ENCODE measurements at places on chromosomes 12 and 14. TPM values are rescaled to one million over a fixed set of nuclear protein-coding genes. Genes with fewer than 3 reads are reported as not detected.

GRCh38 chr14:31070431-31070830, 44.3 kb upstream of the STRN3 start:
- peaks cover 6% of the 10 kb centered on the region for H3K36me3 ChIP-seq
- no peak overlapping the region for H3K27ac ChIP-seq
- no peaks in the 10 kb centered on the region for H3K27me3 ChIP-seq
- H3K4me1 ChIP-seq: no peaks in the 10 kb centered on the region

FOXG1 gene
- 0.07 TPM for total RNA-seq

SLC39A2 gene
- total RNA-seq: not detected

- H3K36me3 ChIP-seq: peaks cover 7% of the 10 kb centered on the region
- no peak for DNase-seq
- peak overlapping the region; percentile 90 for H3K4me3 ChIP-seq
- H3K4me1 ChIP-seq: peaks cover 5% of the 10 kb centered on the region
- no peak overlapping the region for H3K27ac ChIP-seq
Observed at GRCh38 chr12:113359133-113359938, 949 bp downstream of the PLBD2 start.

GRCh38 chr12:116773276-116773731, 35.2 kb downstream of the RNFT2 start:
- H3K4me1 ChIP-seq: no peaks in the 10 kb centered on the region
- no peak overlapping the region for H3K27ac ChIP-seq
- no peaks in the 10 kb centered on the region for H3K27me3 ChIP-seq
- H3K36me3 ChIP-seq: no peaks in the 10 kb centered on the region
- no peak overlapping the region for H3K4me3 ChIP-seq

RILPL2 gene
- total RNA-seq: 1.4 TPM

FGF6 gene
- total RNA-seq: not detected

DNA sequence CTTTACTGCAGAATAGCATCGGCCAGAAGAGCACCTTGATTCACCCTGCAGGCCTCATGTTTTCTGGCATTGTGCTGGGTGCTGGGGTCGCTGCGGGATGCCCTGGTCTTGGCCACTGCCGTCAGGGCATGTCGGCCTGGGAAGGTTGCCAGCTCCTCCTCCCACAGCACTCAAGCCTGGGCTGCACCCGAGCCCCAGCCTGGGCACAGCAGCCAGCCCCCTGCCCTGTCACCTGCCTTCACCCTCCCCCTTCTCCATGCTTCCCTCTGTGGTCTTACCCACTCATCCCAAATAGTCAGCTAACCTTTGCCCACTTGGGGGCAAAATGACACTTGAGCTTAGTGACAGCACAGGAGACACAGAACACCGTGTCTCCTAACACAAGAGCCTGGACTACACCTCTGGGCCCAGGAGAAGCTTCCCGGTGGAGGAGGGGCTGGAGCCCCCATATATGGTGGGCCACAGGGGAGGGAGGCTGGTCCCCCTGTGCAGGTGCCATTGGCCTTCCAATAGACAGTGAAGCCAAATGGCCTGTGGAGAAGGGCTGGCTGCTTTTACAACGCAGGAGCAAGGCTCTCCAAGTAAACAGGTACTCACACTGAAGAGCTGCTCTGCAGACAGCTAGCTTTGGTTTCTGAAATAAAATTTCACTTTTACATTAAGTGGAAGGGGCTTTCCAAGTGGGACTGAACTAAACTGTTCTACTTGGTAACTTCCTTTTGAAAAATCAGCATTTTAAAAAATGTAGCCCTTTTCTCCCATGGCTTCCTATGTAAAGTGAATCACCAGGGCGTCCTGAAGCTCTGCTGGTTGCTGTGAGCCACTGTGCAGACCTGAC, 51.2 kb upstream of the AMN start:
- H3K27me3 ChIP-seq: no peaks in the 10 kb centered on the region
- no peak overlapping the region for H3K4me3 ChIP-seq
- no peak for DNase-seq
- no peak overlapping the region for H3K27ac ChIP-seq
- no peaks in the 10 kb centered on the region for H3K4me1 ChIP-seq

DNA sequence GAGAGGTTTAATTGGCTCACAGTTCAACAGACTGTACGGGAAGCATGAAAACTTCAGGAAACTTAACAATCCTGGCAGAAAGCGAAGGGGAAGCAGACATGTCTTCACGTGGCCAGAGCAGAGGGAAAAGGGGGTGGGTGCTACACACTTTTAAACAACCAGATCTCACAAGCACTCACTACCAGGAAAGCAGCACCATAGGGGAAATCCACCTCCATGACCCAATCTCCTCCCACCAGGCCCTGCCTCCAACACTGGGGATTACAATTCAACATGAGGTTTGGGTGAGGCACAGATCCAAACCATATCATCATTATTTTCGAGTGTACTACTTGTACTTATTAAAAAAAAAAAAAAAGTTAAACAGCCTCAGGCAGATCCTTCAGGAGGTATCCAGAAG, 29.9 kb downstream of the RXYLT1 start:
- H3K27me3 ChIP-seq: no peaks in the 10 kb centered on the region
- no peak for DNase-seq
- no peak overlapping the region for H3K4me3 ChIP-seq
- no peak overlapping the region for H3K27ac ChIP-seq
- no peaks in the 10 kb centered on the region for H3K4me1 ChIP-seq

- no peak overlapping the region for H3K27ac ChIP-seq
- H3K4me1 ChIP-seq: no peaks in the 10 kb centered on the region
- H3K36me3 ChIP-seq: peaks cover 20% of the 10 kb centered on the region
- no peak for DNase-seq
- H3K27me3 ChIP-seq: no peaks in the 10 kb centered on the region
Observed at GRCh38 chr14:63515240-63515639, 27.9 kb downstream of the PPP2R5E start.

KERA gene
- not detected for total RNA-seq

DNA sequence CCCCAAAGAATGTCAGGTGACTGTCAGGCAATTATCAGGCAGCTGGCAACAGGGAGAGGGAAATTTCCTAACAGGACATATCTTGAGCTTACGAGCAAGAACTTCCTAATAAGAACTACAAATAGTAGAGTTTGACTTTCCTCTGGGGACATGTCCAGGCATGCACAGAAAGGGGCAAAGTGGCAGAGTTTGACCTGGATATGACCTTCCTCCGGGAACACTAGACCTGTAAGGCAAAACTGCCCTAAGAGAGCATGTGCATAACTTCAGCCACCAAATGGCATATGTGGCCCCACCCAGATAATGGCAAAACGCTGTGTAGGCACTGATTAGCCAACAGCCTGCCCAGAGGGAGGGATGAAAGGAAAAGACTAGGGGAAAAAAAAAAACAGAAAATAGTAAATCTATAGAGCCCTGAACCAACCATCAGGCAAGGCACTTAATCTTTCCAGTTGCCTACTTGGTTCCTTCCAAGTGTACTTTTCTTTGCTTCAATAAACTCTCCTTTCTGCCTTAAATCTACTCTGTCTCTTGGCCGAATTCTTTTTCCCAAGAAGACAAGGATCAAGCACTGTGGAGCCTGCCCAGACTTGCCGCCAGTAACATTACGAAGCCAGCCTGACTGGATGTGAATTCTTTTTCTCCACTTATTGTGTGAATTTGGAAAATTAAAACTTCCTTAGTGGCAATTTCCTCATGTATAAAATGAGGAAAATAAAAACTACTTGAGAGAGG, 164.1 kb downstream of the SPTSSA start:
- H3K36me3 ChIP-seq: peaks cover 12% of the 10 kb centered on the region
- no peak overlapping the region for H3K4me3 ChIP-seq
- no peak for DNase-seq
- no peak overlapping the region for H3K27ac ChIP-seq

DNA sequence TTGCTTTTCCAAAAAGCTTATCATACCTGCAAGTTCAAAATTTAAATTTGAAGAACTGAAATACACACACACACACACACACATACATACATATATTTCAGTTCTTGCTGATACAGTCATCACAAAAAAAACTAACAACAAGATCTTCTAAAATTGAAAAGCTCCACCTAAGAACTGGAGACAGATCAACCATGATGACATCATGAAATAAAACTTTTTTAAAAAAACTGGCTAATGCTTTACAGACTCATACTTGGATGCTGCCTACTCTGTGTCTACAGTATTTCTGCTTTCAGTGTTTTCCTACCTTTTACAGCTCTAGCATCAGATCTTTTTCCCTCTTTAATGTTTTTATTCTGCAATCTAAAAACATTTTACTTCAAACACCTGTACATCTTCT, 261.4 kb downstream of the DIO2 start:
- no peak overlapping the region for H3K27ac ChIP-seq
- H3K4me1 ChIP-seq: no peaks in the 10 kb centered on the region
- no peaks in the 10 kb centered on the region for H3K36me3 ChIP-seq
- H3K4me3 ChIP-seq: no peak overlapping the region
- no peaks in the 10 kb centered on the region for H3K27me3 ChIP-seq
- DNase-seq: no peak

IAPP gene
- total RNA-seq: not detected

GRCh38 chr12:128079446-128079845, 187.5 kb upstream of the TMEM132C start:
- DNase-seq: peak; percentile 7
- peaks cover 7% of the 10 kb centered on the region for H3K36me3 ChIP-seq
- no peak overlapping the region for H3K27ac ChIP-seq
- no peaks in the 10 kb centered on the region for H3K4me1 ChIP-seq
- H3K27me3 ChIP-seq: no peaks in the 10 kb centered on the region
- H3K4me3 ChIP-seq: no peak overlapping the region

DNA sequence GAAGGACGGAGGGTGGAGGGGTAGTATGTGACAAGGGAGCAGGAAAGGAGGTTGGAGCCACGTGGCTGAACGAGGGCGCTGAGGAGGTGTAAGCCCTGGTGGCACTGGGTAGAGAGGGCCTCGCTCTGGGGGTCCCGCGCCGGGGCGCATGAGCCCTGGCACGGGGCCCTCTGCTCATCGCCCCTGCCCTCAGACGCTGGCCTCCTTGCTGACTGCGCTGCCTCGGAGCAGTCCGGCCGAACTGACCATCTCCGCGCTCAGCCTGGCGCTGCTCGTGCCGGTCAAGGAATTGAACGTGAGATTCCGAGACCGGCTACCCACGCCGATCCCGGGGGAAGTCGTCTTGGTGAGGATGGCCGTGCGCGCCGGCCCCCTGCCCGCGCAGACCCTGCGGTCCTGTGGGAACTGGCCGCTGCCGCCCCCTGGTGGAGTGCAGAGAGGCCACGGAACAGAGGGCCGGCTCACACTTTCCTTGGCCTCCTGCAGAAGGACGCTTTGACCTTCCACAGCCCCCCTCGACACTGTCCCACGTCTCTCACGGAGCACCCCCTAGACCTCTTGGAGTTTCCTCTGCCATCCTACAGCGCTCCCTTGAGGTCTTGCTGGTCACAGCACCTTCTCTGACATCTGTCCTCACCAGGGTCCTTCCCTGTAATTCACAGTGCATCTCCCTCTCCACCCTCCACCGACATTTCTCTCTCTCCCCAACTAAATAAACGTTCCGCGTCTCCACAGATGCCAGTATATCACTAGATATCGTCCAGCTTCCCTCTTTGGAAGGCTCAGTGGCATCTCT, 10.5 kb downstream of the ARHGEF25 start:
- DNase-seq: peak; percentile 76
- peaks cover 93% of the 10 kb centered on the region for H3K27me3 ChIP-seq

NT5DC3 gene
- 13.6 TPM for total RNA-seq

DNA sequence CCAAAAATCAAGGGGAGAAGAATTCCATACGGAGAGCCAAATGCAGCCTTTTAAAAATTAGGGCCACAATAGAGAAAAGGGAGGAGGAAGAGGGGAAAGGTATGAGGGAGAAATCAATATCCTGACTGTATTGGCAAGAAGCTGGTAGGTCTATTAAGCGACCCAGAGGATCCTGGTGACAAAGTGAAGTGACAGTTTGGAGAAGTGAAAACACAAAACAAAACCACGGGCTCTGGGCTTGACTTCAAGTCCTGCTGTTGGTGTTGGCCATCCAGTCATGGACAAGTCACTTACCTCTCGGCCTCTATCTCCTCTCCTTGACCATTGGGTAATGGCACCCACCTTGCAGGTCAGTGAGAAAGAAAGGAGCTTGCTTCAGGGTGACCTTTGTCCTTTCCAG, 47.0 kb upstream of the KCNA5 start:
- H3K4me1 ChIP-seq: no peaks in the 10 kb centered on the region
- H3K27ac ChIP-seq: no peak overlapping the region
- H3K27me3 ChIP-seq: no peaks in the 10 kb centered on the region
- H3K36me3 ChIP-seq: no peaks in the 10 kb centered on the region

GRCh38 chr12:131312793-131313545, 359.3 kb downstream of the ADGRD1 start:
- peaks cover 3% of the 10 kb centered on the region for H3K4me1 ChIP-seq
- H3K27me3 ChIP-seq: no peaks in the 10 kb centered on the region
- DNase-seq: no peak
- H3K36me3 ChIP-seq: peaks cover 4% of the 10 kb centered on the region

DNA sequence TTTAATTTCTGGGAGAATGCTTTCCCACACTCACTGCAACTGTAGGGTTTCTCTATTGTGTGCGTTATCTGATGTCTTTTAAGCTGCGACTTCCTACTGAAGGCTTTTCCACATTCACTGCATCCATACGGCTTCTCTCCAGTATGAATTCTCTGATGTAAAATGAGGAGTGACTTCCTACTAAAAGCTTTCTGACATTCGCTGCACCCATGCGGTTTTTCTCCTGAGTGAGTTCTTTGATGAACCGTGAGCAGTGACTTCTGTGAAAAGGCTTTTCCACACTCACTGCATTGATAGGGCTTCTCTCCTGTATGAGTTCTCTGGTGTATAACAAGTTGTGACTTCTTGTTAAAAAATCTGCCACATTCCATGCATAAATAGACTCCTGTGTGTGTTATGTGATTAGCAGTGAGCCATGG, 29.7 kb downstream of the ZNF605 start:
- H3K4me1 ChIP-seq: no peaks in the 10 kb centered on the region
- peaks cover 86% of the 10 kb centered on the region for H3K36me3 ChIP-seq
- DNase-seq: no peak
- no peak overlapping the region for H3K27ac ChIP-seq
- no peaks in the 10 kb centered on the region for H3K27me3 ChIP-seq

GRCh38 chr14:103016071-103016470, 41.3 kb downstream of the CDC42BPB start:
- no peak overlapping the region for H3K4me3 ChIP-seq
- DNase-seq: peak; percentile 25
- peaks cover 7% of the 10 kb centered on the region for H3K4me1 ChIP-seq
- peaks cover 20% of the 10 kb centered on the region for H3K36me3 ChIP-seq
- no peaks in the 10 kb centered on the region for H3K27me3 ChIP-seq
- no peak overlapping the region for H3K27ac ChIP-seq

SCN8A gene
- total RNA-seq: 15.2 TPM

GRCh38 chr12:94898388-94898787, 105.1 kb downstream of the NDUFA12 start:
- no peaks in the 10 kb centered on the region for H3K27me3 ChIP-seq
- H3K27ac ChIP-seq: no peak overlapping the region
- H3K4me1 ChIP-seq: no peaks in the 10 kb centered on the region
- no peaks in the 10 kb centered on the region for H3K36me3 ChIP-seq
- peak; percentile 50 for DNase-seq
- no peak overlapping the region for H3K4me3 ChIP-seq

- H3K36me3 ChIP-seq: no peaks in the 10 kb centered on the region
- no peaks in the 10 kb centered on the region for H3K4me1 ChIP-seq
- H3K27ac ChIP-seq: no peak overlapping the region
- DNase-seq: no peak
- no peak overlapping the region for H3K4me3 ChIP-seq
- H3K27me3 ChIP-seq: no peaks in the 10 kb centered on the region
Observed at GRCh38 chr14:22715890-22716289, 50.6 kb upstream of the OXA1L start.

NFE2 gene
- total RNA-seq: 1.5 TPM

- no peak overlapping the region for H3K27ac ChIP-seq
- no peak overlapping the region for H3K4me3 ChIP-seq
- H3K27me3 ChIP-seq: no peaks in the 10 kb centered on the region
- DNase-seq: peak; percentile 17
- H3K36me3 ChIP-seq: peaks cover 16% of the 10 kb centered on the region
- H3K4me1 ChIP-seq: no peaks in the 10 kb centered on the region
Observed at GRCh38 chr14:99707420-99707819, 23.3 kb downstream of the CYP46A1 start.

SPIC gene
- not detected for total RNA-seq

NEUROD4 gene
- not detected for total RNA-seq
